ENCODE measurements at places on chromosomes 16 and 17.

GRCh38 chr17:3318336-3318735, 20.2 kb upstream of the OR3A1 start:
- no peak for DNase-seq

DNA sequence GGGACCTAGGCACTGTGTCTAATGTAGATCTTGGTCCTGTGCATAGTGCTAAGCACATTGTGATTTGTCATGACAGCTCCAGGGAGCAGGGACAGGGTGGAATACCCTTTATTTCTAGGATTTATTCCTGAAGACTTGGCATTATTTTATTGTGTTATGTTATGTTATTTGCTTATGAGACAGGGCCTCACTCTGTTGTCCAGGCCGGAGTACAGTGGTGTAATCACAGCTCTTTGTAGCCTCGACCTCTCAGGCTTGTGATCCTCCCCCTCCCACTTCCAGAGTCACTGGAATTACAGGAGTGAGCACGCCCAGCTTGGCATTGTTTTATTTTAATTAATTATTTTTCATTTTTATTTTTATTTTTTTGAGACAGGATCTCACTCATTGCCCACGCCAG, 40.5 kb upstream of the USP7 start:
- DNase-seq, result no peak

GRCh38 chr17:2406271-2406902, 5.5 kb upstream of the MNT start:
- DNase-seq, result no peak

DNA sequence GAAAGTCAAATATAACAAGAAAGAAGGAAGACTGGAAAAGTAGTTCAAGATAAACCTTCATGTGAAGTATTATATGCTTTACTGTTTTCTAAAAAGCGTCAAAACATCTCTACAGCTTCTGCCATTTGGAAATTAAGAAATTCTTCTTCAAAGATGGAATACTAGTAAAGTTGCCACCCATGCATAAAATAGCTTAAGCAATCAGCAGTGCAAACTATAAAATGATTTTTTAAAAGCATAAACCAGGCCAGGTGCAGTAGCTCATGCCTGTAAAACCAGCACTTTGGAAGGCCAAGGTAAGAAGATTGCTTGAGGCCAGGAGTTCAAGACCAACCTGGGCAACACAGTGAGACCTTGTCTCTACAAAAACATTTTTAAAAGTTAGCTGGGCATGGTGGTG, 68.2 kb downstream of the USP32 start:
- DNase-seq, result no peak

DNA sequence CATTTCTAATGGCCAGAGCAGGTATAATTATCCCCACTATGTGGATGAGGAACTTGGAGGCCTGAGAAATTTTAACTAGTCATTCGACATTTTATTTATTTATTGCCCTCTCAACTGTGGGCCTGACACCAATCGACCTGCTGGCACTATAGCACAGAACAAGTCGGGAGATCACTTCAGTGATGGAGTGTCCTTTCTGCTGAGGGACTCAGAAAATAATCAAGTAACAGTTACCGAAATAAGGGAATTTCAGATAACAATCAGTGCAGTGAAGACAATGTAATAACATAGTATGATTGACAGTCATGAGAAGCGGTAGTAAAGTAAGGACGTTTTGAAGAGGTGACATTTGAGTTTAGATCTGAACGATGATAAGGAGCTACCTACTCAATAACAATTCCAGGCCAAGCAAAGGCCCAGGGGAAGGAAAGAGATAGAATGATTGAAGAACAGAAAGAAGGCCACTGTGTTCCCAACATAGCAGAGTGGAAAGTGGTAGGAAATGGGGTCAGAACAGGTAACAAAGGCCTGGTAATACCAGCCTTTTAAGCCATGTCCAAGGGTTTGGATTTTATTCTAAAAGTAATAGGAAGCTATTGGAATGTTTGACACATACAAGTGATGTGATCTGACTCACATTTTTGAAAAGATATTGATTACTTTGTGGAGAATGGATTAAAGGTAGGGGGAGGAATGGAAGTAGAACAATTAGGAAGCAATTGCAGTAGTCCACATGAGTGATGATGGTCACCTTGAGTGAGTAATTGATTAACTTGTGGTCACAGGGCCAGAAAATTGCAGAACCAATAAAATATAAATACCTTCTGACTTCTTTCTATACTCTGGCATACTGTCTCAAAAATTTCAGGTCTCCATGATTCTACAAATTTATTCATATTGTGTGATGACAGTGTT, 1.4 kb downstream of the STXBP4 start:
- no peak for DNase-seq

DNA sequence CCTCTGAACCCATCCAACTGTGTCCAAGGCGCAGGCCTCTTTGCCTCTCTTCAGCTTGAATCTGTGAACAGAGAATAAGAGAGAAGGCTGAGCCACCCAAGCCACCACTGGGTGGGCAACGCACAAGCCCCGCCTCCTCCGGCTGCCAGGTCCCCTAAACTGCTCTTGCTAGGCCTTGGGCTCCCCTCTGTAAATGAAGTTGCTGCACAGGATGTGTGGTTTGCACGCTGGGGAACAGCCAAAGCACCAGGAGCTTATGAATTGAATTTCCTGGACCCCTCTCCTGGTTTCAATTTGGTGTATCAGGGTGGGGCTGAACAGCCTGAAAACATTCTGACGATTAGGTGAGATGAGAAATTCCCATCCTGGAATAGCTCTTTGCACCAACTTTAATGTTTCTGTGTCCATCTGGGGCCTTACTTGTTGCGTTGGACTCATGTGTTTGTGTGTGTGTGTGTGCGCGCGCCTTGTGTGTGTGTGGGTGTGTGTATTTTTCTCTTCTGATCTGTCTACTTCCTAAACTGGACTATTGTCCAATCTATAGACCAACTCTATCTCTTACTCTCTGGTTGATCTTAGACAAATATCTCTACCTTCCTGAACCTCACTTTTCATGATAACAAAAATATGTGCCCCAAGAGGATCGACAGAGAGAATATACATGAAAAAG, 2.3 kb downstream of the CCL1 start:
- DNase-seq, result no peak

DNA sequence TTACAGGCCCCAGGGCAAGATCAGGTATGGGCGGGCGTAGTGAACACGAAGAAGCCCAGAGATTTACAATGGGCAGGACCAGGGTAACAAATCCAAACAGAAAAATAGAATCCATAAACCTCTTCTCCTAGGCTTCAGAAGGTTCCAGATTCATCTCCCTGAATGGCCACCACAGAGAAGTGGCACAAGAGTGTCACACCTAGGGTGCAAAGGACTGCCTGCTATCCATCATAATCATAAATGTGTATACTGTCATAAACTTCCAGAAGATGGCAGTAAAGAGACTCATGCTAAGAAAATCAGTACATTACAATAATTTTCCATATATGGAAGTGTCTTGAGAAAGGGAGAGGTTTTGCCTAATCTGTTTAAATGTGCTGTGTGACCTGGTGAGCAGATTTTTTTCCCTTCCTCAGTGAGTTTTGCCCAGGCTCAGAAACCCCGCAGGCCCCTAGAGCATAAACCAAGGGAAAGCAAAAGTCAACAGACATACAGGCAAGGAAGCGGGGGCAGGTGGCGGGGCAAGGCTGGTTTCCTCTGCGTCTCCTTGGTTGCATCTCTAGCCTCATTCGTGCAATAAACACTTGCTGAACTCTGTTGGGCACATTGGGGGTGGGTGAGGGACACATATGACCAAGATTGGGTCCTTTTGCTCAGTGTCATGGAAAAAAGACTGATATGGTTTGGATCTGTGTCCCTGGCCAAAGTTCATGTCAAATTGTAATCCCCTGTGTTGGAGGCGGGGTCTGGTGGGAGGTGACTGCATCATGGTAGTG, 92.0 kb upstream of the CDH5 start:
- DNase-seq, result no peak

DNA sequence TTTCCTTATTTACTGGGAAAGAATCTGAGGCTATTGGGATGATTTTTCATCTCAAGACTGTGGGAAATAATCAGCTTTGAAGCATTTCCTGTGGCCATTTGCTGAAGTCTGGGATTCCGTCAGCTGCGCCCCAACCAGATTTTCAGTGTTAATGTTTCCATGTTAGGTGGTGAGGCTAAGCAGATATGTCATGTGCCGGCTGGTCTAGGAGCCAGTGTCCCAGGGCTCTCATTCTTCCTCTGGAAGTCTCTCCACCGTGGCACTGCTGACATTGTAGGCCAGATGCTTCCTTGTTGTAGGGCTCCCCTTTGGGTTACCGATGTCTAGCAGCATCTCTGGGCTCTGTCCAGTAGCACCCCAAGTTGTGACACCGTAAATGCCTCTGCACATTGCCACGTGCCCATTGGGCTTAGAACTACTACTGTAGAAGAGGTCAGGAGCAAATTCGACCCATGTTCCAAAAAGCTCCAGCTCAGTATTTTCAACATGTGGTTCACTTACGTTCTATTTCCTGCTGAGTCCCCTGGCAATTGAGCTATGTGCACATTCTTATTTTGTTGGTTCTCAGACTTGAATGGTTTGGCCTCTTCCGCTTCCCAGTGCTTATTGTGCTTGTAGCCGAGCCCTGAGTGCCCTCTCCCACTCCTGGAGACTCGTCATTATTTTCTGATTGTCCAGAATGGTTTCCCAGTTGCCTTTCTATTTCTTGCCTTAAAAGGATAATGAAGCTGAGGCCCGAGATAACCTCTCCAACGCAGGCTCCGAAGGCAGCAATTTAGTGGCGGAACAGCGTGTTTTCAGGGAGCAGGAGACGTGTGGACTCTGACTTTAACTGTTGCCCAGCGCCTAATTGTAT, 82.2 kb downstream of the SPECC1 start:
- DNase-seq, result no peak

DNA sequence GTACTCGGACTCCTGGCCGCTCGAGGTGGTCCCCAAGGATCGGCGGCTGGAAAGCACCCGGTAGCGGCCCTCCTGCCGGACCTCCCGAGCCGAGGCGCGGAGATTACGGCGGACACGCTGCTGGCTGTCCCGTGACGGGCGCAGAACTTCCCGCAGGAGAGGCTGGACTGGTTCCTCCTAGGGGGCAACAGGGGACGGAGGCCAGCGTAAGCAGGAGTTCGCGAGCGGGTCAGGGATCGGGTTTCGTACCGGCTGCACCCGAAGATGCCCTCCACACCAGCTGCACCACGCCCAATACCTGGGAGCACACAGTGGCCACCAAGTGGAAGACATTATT, 341 bp downstream of the SLC7A6OS start:
- DNase-seq, result no peak

- no peak for DNase-seq
These were observed 17.1 kb downstream of the ANKFY1 start for GRCh38 chr17:4246674-4247073.

GRCh38 chr17:7403977-7404736, at the start of gene TMEM256:
Gene TMEM256, minus strand, starts transcription at chr17:7404097. Its CDS starts 13 bp downstream, at chr17:7404084.
- DNase-seq, result peak; percentile 100

DNA sequence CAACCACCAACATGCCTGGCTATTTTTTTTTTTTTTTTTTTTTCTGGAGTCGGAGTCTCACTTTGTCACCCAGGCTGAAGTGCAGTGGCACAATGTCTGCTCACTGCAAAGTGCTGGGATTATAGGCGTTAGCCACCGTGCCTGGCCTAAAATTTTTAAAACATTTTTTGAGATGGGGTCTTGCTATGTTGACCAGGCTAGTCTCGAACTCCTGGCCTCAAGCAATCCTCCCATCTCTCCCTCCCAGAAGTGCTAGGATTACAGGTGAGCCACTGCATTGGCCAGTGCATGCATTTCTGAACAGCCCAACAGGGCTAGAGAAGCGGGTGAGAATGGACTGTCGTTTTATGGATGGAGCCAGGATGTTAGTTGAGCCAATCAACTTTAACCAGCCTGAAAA, 72.4 kb downstream of the ERCC4 start:
- DNase-seq, result no peak

DNA sequence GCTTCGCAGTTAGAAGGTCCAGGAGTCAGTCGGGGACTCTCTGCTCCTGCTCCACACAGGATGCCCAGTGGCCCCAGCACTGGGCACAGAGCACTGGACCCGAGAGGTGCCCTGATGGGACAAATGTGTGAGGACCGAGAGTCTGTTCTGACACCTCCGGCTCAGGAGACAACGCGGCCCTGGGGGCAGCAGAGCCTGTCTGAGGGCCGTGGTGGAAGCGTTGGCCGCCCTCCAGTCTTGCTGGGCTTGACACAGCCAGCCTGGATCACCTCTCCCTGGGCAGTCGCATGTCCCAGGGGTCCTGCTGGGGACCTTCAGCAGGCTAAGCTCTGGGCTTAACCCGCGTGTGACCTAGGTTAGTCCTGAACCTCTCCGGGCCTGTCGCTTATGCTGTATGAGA, 23.1 kb downstream of the LGALS9 start:
- DNase-seq, result no peak

GRCh38 chr16:50478773-50479149, 69.4 kb upstream of the NKD1 start:
- no peak for DNase-seq

- no peak for DNase-seq
These were observed 151.6 kb downstream of the NPIPB11 start for GRCh38 chr16:29254676-29255495.

- DNase-seq, result no peak
These were observed 682.4 kb downstream of the KCNJ18 start for GRCh38 chr17:22374741-22375140.

DNA sequence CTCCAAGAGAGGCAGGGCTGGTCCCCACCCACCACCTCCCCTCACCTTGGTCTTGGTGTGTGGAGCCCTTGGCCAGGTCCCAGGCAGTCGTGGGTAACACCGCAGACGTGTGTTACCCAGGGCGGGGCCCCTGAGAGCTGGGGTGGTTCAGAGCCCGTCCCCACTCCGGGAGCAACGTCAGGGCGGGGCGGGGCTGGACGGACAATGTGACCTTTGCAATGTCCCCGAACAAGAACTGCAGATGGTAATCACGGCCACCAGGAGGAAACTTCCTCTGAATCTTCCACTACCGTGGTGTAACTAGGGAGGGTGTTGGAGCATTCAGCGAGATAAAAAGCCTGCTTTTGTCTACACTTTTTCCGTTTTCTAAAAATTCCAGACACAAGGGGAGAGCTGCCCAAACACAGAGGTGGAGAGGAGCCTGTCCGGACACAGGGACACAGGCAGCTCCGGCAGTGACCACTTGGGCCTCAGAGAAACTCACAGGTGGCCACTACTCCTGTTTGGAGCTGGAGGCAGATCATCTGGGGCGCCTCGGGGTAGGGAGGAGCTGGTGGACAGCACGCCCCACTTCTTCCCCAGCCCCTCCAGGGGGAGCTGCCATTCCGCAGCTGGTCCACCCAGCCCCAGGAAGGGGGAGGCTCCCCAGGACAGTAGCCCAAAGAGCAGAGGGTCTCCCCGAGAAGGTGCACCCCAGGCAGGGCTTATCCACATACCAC, 14.2 kb upstream of the SLC38A10 start:
- peak; percentile 30 for DNase-seq

DNA sequence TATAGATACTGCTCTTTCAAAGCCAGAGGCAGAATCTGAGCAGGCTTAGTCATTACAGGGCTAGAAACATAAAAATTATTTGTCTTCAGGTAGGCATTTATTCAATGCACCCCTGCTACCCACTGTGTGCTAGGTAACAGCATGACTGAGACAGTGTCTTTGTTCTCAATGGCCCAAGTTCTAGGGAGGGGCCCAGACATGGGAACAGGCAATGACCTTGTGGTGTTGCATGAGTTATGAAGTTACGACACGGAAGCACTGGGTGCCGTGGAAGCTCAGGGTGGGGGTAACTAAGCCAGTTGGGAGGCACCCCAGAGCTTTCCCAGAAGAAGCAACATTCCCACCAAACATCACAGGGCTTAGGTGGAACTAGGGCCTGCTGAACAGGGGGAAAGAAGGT, 87.0 kb downstream of the CPPED1 start:
- DNase-seq, result no peak

- no peak for DNase-seq
These were observed 71.9 kb downstream of the RBBP6 start for GRCh38 chr16:24611310-24611709.

All from midbrain (tissue), 1 donor.